A172 (cell line): ENCODE measurements at places on chromosomes 1 and 21.

DNA sequence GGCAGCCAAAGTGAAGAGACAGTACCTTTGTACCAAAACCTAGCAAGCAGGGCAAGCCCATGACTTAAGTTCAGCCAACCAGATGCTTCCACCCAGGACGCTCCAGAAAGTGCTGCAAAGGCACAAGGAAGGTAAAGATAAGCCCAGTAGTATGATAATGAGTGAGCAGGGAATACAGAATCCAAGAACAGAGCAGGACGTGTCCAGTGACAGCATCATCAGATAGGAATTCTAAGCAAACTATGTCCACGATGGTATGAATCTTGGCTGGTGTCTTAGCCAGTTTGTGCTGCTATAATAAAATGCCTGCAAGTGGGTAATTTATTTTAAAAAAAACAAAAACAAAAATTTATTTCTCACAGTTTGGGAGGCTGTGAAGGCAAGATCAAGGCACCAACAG is 13.6 kb downstream of the GJA4 start:
- peak; percentile 6 for DNase-seq

DNA sequence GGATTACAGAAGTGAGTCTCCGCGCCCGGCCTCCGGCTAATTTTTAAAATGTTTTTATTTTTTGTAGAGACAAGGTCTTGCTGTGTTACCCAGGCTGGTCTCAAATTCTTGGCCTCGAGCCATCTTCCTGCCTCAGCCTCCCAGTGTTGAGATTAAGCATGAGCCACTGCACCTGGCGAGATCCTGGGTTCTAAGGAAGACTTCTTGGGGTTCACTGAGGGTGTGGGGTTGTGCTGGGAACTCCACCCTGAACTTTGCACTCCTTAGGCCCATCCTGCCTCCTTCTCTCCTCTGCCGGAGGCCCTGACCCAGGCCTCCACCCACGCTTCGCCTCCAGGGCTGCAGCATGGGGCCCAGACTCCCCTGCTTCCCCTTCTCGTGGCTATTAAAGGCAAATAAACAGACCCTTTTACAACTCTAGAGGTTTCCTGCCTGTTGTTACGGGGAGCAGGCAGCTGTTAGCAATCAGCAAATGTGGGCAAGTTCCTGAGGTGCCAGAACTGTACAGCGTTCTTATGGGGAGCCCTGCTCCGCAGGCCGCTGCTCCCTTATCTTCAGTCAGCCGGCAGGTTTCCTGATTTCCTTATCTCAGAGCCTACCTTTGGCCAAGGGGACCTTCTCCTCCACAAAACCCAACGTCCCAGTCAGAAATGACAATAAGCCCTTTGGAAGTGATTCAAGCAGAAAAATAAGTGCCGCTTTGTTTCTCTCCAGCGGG is 41.0 kb upstream of the LIN9 start:
- DNase-seq, result no peak

- DNase-seq, result peak; percentile 22
Measured at GRCh38 chr1:51303751-51304251, 26.6 kb downstream of the TTC39A start.

GRCh38 chr1:110174961-110175360 is 24.7 kb downstream of the SLC6A17 start:
- DNase-seq, result no peak

DNA sequence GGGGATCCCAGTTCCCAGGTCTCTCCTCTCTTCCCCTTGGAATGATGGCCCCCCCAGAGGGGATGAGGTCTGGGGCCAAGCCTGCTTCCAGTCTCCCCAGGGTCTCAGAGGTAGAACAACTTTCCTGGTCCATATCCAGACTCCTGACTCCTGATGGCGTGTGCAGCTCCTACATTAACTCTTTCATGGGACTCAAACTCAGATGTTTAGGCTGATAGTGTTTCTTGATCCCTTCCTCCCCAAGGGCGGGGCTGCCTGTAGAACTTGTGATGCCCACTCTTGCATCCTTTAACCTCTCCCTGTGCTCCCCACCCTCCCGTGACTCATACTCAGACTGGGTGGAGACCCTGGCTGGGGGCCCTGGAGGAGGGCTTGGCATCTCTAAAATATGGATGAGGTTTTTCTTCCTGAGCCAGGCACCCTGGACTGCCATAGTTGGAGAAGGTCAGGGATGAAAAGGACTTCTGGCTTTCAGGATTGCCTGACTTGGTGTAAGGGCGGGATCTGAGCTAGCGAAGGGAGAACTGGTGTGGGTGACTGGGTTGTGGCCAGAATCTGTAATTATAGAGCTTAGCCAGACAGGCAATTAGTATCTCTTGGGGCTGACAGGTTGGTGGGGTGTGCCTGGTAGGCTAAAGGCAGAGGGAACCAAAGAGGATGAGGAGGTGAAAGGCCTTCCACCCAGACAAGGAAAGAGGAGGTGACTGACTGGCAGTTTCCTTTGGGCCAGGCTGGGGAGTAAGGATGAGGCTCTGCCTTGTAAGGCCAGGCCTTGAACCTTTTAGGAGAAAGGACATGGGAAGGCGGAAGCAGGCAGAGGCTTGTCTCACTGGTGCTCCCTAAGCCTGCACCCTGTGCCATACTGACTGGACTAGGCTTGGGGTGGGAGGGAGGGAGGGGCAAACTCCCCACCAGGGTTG is 1.5 kb downstream of the ATP8B2 start:
- peak; percentile 90 for DNase-seq

GRCh38 chr1:244815600-244816099 is 19.8 kb upstream of the COX20 start:
- DNase-seq, result no peak

DNA sequence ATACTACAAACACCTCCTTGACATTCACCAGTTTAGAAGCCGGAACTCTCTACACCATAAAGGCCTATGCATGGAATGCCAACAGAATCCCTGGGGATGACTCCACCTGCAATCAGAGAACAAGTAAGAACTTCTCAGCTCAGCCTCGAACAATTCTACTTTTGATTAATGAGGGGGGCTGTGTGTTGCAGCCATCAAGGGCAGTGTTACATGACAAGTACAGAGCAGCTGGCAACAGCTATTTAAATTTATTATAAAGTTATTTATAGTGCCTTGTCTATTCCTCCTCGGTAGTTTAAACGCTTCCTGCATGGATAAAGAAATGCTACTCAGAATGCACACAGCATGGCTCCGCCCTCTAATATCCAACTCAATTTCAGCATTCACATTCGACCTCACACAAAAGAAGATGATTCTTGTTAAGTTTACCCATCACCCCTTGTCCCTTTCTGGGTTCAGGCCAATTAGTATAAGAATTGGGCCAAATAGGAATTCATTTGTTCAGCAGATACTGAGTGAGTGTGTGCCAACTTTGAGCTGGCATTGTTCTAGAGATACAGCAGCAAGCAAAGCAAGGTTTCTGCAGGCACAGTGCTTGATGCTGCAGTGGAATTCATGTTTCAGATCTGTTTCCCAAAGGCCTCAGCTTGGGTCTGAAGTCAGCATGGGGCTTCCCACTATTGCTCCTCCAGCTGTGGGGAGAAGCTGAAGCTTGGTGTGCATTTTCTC is 6.4 kb downstream of the FNDC7 start:
- DNase-seq, result no peak

GRCh38 chr1:191618181-191618580 is 540.1 kb upstream of the RGS18 start:
- no peak for DNase-seq

- DNase-seq, result peak; percentile 70
Measured at GRCh38 chr1:43358121-43358745, 548 bp upstream of the CDC20 start.

DNA sequence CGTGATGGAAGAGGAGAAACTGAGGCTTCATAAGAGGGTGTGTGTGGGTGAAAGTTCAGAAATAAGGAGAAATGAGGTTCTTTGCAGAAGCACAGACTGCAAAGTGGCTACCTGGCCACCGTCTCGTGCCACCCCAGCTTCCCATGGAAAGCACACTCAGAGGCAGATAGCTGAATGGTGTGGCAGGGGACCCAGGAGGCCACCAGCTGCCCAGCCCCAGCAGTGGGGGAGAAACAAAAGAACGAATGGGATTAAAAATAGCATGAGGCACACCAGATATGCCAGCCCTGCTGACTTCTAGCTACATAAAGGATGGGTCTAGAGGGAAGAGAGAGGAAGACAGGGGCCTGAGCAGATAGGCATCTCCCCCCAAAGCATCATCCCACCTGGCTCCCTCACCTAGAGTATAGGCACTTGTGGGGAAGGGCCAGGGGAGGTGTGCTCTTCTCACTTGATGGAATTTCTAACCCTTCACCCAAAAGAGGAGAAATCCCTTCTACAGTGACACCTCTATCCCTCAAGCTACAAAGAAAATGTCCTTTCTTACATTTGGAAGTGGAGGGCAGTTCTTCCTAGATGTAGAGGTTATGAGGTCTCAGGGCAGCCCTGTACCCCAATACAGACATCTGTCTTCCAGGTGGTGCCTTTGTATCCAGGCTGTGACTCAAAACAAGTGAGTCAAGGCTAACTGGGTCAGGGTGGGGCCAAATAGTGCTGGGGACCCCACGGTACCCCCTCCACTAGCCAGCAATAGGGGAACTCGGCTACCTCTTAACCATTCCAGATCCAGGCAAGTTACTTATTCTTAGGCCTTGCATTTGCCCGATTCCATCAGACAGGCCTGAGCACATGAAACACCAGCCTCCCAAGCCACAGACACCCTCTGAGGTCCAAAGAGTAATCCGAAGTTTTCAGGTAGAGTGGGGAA is 3.5 kb downstream of the HDGF start:
- peak; percentile 38 for DNase-seq

DNA sequence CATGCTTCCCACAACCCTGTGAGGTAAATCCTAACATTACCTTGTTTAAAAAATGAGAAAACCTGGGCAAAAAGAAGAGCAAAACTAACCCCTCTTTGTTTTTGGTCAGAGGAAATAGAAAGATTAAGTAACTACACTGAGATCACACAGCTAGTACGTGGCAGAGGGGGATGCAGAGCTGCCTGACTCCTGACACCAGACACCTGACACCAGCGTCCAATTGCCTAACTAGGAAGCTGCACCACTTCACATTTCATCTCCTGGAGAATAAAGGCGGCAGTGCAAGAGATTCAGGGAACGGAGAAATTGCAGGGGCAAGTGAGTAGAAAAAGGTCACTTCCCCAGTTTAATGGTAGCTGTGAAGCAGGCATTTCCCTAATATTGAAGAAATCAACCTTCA is 229.3 kb upstream of the PTBP2 start:
- DNase-seq, result no peak

DNA sequence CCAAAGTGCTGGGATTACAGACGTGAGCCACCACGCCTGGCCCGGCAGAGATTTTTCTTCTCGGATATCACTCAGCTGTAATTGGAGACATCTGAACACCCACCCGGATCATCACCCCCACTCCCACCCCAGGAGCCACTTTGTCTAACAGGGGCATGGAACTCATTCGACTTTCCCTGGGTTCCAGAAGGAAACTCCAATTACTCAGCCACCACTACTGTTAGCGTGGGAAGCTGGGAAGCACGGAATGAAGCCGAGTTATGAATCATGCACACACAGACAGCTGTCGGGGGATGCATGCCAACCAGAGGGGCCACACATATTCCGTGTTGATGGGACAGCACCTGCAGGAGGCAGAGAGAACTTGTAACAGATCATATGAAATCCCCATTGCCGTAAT is 85.2 kb downstream of the HLCS start:
- no peak for DNase-seq

- DNase-seq, result no peak
Measured at GRCh38 chr1:100213141-100213540, 35.1 kb upstream of the LRRC39 start.

DNA sequence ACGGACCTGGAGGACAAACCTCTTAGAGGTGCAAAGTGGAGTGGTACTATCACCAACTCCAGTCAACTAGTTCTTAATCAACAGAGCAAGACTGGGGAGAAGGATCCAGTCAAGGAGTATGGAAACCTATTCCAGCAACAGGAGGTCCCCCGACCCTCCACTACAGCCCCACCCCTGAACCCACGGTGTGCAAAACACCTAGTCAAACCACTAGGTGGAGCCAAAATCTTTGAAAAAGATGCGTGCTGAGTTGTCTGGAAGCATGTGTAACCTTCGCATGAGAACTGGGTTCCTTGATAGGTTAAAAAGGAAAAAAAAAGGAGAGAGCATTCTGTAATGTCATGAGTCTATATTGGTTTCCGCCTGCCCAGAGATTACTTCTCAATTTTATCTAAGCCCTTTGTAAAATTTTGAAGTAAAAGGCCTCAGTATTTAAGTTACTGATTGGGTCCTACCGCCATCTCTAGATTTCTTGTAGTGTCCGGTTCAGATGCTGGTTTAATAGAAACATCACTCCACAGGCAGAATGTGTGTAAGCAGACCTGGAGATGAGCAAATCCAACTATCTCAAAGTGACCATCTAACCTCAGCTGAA is 81.9 kb upstream of the HAO2 start:
- DNase-seq, result peak; percentile 13

- DNase-seq, result no peak
Measured at GRCh38 chr21:45108808-45109781, 34.7 kb downstream of the ADARB1 start.

DNA sequence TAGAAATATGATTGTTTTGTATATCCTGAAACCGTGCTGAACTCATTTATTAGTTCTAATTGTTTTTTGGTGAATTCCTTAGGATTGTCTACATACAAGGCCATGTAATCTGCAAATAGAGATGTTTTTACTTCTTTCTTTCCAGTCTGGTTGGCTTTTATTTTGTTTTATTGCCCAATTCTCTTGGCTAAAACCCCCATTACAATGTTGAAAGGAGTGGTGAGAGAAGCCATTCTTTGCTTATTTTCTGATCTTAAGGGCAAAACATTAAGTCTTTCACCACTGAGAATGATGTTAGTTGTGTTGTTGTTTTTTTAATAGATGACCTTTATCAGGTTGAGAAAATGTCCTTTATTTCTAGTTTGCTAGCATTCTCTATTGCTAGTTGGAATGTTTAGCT is 157.3 kb downstream of the NTMT2 start:
- no peak for DNase-seq

- no peak for DNase-seq
Measured at GRCh38 chr21:43731476-43731875, 12.5 kb downstream of the PDXK start.

DNA sequence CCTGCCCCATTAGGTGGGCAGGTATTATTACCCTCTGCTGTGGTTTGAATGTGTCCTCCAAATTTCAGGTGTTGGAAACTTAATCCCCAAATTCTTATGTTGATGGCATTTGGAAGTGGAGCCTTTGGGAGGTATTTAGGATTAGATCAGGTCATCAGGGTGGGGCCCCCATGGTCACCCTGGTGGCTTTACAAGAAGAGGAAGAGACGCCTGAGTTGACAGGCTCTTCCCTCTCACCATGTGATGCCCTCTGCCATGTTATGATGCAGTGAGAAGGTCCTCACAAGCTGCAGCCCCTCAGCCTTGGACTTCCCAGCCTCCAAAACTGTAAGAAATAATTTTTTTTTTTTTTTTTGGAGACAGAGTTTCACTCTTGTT is 8.8 kb upstream of the THEMIS2 start:
- no peak for DNase-seq

GRCh38 chr1:8870616-8871538 is 7.6 kb downstream of the ENO1 start:
- no peak for DNase-seq

DNA sequence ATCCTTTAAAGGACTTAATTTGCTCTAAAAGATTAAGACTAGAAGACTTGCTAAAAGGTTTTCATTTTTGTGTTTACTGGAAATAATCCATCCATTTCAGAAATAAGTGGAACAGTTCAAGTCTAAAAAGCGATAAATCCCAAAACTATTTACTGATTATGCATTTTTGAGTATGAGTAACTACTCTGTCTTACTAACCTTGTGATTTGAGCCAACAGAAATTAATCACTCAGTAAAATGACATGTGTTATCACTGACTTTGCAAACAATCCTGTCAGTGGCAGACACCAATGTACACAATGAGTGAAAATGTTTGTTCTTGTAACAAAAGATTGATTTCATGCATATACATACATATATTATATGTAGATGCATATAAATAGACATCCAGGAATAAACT is 218.0 kb downstream of the DENND1B start:
- DNase-seq, result peak; percentile 8
